NCI-H1417 (cell line): ENCODE measurements at places on chromosomes 3 and 15.

DNA sequence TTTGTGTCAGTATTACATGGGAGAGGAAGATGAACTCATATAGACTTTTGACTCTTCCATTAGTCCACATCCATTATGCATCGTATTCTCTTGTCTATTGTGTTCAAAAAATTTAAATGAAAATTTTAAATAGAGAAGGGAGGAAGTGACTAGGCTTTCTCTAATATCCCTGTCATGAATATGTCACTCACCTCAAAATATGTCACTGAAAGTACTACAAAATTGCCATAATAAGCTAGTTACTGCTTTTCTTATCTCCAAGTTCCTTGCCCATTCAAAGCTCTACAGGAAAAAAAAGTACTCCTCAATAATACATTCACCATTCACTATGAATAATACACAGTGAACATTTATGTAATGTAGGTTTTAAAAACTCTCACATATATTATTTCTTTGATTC is 22.3 kb upstream of the GHSR start:
- no peak for DNase-seq

DNA sequence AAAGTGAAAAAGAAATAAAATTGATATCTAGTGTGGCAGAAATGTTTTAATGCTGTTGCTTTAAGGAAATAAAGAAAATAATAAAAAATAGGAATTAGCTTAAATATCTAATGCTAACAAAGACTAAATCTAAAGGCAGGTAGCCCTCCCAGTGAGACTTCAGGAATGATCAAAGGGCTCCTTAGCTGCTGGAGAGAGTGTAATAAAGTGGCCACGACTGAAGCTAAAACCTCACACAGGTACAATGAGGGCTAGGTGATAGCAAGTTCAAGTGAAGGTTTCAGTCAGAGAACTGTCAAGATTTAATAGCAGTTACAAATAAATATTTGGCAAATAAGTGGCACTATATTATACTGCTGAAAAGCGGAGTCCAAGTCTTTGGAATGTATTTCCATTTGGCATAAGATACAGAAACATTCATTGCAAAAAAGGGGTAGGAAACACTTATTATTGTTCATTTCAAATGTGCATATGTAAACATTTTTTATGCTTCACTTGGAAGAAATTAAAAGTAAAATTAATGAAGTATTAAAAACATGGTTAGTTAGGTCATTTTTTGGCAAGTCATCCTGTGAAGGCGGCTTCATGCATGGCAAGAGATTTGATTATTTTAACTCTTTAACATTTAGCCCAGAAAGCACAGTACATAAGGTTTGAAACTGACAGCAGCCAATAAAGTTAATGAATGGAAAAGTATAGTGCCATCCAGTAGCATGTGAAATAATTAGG is 168.2 kb downstream of the ECT2 start:
- DNase-seq = no peak

DNA sequence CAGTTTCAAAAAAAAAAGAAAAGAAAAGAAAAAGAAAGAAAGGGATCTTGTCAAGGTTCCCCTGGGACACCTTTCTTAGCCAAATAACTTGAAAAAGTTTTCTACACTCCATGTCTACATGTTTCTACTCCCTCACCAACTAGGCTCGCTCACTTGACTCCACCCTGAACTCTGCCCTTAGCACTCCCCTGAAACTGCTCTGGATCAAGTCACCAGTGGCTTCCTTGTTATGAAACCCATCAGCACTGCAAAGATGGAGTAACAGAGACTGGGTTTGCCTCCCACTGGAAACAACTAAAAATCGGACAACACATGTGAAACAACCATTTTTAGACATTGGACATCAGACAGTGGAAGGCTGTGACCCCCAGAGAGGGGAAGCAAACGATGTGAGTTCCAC is 36.8 kb downstream of the TMEM40 start:
- DNase-seq = no peak

DNA sequence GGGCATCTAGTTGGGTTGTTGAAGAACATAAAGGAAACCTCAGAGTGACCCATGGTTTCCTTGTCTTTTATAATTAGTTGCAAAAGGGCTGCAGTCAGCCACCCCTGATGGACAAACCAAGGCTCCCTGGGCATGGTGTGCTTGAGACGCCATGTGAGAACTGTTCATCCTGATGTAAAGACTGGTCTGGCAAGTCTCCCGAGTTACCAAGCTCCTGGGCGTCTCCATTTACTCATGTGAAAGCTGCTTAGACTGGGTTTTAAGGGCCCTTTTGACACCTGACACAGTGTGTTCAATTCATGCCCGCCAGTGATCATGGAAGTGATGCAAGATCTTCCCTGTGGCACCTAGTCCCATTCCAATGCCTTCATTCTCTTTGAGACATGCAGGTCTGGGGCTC is 49.4 kb downstream of the GRK7 start:
- no peak for DNase-seq

DNA sequence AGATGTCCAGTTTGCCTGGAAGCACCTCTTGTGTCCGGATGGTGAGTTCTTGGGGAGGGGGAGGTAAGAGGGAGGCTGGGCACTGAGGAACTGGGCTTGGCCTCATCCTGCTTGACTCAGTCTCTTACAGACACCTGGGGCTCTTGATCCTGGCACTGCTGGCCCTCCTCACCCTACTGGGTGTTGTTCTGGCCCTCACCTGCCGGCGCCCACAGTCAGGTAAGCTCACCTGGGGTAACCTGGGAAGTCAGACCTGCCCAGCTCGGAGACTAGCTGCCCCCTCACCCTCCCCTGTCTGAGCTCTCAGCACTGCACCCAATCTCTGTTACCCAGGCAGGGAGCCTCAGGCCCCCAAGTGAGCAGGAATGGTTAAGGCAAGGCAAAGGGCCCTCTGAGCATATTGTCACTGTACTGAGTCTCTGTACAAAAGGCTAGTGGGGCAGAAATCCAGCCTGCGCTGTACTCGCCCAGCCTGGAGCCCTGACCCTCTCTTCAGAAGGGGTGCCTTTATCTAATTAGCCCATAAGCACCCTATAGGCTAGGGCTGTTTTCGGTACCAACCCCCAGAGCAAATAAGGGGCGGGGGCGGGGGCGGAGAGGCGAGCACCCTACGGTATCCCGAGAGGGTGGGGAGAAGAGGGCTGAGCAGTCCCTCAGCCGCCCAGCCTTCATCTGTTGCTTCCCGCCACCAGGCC is 2.2 kb upstream of the IL17RC start:
- DNase-seq = peak; percentile 73

DNA sequence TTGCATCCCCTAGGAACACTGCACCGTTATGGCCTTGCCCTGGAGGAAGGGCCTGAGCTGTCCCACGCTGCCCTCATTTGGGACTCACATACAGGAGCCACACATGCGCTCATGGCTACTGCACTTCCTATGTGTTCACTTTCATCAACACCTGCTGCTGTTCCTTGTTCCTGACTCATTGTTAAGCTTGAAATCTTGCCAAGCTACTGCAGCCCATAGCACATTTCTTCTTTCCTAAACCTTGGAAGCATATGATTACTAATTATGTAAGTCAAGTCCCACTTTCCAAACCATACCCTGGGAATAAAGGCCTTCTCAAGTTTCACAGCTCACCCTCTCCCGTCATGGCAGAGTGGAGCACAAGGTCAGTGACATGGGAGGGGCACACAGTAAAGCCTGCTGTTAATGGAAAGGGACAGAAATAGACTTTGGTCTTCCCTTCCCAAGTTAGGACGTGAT is 307.9 kb downstream of the CLSTN2 start:
- peak; percentile 15 for DNase-seq

GRCh38 chr15:42490291-42490670 is 660 bp downstream of the ZNF106 start:
- no peak for DNase-seq

GRCh38 chr3:185896636-185897035 is 41.2 kb downstream of the TRA2B start:
- no peak for DNase-seq

DNA sequence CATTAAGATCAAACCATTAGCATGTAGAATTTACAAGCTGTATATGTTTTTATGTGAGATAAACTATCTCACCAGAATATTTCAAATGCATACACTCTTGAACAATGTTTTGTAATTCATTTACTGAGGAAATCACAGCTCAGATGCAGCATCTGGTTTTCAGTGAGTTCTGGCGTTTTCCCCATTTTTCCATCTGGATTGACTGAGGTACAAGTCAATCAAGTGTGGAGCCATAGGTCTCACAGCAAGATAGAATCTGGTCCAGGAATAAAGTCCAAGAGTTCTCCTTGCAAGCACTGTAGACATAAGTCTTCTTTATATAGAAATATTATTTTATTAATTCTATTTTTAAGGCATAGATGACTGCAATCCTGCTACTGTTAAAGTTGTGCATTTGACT is 219.3 kb downstream of the ZBBX start:
- no peak for DNase-seq

- no peak for DNase-seq
Observed at GRCh38 chr15:32967521-32967920, 227.0 kb downstream of the FMN1 start.

DNA sequence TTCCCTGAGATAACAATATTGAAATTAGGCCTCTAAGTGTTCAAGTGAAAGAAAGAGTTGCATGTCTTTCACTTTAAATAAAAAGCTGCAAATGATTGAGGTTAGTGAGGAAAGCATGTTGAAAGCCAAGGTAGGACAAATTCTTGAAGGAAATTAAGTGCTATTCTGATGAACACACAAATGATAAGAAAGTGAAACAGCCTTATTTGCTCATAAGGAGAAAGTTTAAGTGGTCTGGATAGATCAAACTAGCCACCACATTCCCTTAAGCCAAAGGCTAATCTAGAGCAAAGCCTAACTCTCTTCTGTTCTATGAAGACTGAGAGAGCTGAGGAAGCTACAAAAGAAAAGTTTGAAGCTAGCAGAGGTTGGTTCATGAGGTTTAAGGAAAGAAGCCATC is 36.1 kb downstream of the CRTC3 start:
- DNase-seq = no peak

DNA sequence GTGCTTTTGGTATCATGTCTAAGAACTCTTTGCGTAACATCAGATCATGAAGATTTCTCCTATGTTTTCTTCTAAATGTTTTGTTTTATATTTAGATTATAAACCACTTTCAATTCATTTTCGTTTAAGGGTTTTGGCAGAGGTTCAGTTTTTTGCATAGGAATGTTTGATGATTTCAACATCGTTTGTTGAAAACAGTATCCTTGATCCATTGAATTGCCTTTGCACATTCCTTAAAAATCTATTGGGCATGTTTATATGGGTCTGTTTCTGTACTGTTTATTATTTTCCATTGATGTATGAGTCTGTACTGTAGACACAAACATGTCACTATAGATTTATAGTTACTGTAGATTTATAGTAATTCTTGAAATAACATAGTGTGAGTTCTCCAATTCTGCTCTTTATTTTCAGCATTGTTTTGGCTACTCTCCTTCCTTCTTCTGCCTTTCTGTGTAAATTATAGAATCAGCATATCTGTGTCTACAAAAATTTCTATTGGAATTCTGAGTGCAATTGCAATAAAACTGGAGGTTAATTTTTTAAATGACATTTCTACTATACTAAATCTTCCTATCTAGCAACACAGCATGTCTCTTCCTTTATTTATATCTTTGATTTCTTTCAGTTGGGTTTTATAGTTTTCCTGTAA is 374.0 kb downstream of the SV2B start:
- DNase-seq = no peak

DNA sequence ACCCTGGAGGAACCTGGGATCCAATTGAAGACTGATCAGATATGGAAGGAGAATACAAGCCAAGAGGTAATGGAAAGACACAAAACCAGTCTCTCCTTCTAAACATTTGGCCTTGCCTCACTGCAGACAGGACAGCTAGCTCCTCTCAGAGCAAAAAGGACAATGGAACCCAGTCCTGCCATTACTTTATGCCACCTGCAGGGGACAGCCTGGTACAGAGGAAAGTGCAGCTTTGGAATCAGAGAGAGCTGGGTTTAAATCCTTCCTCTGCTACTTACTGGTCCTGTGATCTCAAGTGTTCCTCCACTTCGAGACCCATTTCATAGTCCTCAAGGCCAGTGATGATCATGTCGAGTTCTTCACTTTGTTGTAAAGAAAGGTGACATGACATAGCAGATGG is 159.4 kb upstream of the SMAD3 start:
- no peak for DNase-seq

GRCh38 chr15:76575274-76575673 is 238.7 kb downstream of the ISL2 start:
- DNase-seq = no peak

- DNase-seq = no peak
Observed at GRCh38 chr15:29917600-29918597, 95.6 kb upstream of the TJP1 start.

DNA sequence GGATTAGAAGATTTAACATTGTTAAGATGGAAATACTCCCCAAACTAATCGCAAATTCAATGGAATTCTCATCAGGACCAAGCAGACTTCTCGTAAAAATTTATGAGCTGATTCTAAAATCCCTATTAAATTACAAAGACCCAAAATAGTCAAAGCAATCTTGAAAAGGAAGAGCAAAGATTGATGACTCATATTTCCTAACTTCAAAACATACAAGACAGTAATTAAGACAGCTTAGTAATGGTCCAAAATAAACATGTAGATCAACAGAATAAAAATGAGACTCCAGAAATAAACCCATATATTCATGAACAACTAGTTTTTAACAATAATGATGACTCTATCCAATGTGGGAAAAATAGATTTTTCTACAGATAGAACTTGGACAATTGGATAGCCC is 148.7 kb downstream of the SI start:
- DNase-seq = no peak

- no peak for DNase-seq
Observed at GRCh38 chr3:181484026-181484425, 227.7 kb upstream of the SOX2 start.

- no peak for DNase-seq
Observed at GRCh38 chr3:141089339-141090152, 38.4 kb downstream of the SPSB4 start.

DNA sequence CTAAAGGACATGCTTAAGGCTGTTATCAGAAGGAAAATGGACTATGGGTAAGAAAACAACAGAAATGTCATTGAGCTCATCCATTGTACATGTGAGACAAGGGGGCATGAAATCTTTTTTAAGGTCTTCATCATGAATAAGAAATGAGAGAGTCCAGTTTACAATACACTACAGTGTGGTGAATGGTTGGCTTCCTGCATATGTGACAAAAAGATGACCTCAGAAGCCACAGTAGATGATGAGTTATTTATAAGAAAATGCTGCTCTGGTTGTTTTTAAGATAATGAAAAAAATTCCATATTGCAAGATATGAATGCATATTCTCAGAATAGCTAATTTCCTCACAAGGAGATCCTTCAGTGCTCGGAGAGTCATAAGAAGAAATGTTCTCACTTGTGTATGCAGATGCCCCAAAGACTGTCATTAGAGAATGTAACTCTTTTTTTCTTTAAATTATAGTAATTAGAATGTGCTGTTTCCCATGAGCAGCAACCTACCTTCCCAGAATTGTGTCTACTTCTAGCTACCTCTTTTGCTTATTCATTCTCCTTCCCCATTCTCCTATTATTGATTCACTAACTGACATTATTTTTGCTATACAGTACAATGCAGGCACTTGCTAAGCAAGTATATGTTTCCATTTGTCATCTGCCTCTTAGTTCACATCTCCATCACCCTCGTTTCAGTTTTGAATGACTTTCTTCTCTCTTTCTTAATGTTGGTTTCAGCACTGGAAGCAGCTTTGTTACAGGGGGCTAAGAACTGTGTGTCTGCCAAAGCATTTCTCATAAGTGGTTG is 152.0 kb upstream of the PEX5L start:
- DNase-seq = no peak
